ENCODE measurements at places on chromosomes 2 and 18. TPM values are rescaled to one million over a fixed set of nuclear protein-coding genes. Genes with fewer than 3 reads are reported as not detected.

DNA sequence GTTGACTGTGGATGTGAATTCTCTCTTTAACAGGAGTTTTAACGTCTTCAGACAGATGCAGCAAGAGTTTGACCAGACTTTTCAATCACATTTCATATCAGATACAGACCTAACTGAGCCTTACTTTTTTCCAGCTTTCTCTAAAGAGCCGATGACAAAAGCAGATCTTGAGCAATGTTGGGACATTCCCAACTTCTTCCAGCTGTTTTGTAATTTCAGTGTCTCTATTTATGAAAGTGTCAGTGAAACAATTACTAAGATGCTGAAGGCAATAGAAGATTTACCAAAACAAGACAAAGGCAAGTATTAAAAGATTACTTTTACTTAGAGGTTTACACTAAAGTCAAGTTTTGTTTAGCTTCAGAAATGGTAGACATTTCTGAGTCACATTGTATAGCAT, 30.2 kb upstream of the TYMS start:
- no peak for DNase-seq

GRCh38 chr18:59802031-59802430, 97.8 kb upstream of the PMAIP1 start:
- DNase-seq: no peak

GRCh38 chr2:20665243-20666004, 1.5 kb upstream of the GDF7 start:
- DNase-seq: peak; percentile 83

- no peak for DNase-seq
Observed at GRCh38 chr18:23542461-23542860, 39.1 kb downstream of the RMC1 start.

GRCh38 chr18:38886235-38886634, 1320.6 kb upstream of the CELF4 start:
- no peak for DNase-seq

Gene TLX2
- total RNA-seq: not detected

Gene ASIC4
- total RNA-seq: 0.20 TPM

Gene PID1
- 56.7 TPM for total RNA-seq
